NCI-H526 treated with DMSO at 0.1 percent for 48 hours (cell line): ENCODE measurements at places on chromosomes 16 and 17.

GRCh38 chr16:17211797-17212196 is 259.0 kb downstream of the XYLT1 start:
- no peak for DNase-seq

GRCh38 chr16:11393366-11393765 is 48.1 kb downstream of the RMI2 start:
- DNase-seq = no peak

GRCh38 chr16:27790546-27791403 is 240.8 kb downstream of the KATNIP start:
- DNase-seq = no peak

GRCh38 chr16:4428500-4428899 is 2.8 kb downstream of the DNAJA3 start:
- no peak for DNase-seq

- no peak for DNase-seq
Observed at GRCh38 chr16:49883076-49884014, 27.4 kb upstream of the ZNF423 start.

- no peak for DNase-seq
Observed at GRCh38 chr16:5478036-5478435, 380.4 kb upstream of the EEF2KMT start.

DNA sequence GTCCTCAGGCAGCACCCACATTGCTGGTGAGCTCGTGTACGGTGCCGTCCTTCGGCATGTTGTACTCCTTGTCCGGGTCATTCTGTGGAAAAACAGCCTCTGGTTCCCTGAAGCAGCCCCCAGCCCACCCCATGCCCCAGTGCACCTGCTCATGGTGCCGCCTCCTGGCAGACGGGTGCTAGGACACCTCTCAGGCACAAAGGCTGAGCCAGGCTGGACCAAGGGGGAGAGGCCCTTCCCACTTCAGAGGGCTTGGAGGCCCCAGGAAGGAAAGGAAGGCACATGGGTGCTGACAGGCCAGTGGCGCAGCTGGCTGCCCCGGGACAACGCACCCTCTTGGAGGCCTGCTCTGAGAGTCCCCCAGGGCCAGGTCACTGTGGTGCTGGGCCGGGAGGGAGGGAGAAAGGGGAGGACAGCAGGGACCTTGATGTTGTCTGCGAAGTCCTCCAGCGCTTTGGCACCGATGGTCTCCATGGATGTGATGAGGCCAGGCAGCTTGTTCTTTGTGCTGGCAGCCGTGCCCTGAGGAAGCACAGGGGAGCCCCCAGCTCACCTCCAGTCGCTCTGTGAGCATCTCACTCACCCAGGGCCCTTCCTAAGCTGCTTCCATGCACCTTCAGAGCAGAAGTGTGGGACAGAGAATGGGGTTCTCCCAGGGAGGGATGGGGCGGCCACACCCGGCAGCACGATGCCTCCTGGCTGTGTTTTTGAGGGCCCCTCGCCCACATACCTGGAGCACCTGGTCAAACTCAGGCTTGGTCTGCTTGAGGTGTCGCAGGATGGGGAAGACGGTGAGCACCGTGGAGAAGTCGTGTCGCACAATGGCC is 9.3 kb downstream of the ZACN start:
- DNase-seq = no peak

GRCh38 chr17:44972953-44973352 is 4.8 kb upstream of the C1QL1 start:
- no peak for DNase-seq

DNA sequence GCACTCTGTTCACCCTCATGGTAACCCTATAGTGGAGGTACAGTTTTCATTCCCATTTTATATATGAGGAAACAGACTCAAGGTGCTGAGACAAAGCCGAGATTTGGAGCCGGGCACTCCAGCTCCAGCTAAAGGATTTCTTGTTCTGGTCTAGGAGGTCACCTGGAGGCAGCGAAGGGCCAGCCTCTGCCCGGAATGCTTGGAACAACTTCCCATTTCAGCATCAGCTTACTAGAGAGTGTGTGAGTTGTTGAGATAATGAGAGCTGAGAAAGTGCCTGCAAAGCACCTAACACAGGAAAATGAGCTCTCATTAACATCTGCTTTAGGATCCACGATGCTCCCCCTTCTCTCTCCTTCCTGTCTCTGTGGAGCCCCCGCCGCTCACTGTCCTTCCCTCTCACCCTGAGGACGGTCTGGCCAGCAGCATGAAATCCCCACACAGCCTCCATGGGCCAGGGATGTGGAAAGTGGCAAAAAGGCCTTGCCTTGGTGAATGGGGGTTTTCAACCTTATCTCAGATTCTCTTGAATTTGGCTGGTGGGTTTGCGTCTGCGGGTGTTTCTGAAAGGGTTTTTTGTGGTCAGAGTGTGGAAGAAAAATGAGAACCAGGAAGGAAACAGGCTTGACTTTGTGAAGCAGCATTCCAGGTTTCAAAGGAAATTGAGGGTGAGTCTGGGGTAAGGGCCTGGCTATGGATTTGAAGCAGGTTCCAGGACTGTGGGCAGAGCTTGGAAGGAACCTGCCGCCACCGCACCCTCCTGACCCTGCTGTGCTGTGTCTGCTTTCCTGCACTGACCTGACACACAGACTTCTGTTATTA is 178.7 kb downstream of the FOXL1 start:
- DNase-seq = no peak

- DNase-seq = peak; percentile 7
Observed at GRCh38 chr17:67628580-67629013, 89.1 kb upstream of the NOL11 start.

GRCh38 chr16:72561-73548 is at the start of gene RHBDF1:
TSS of gene RHBDF1 (minus strand) at chr16:72631. CDS start at chr16:65015, 7,616 bp downstream.
- DNase-seq = no peak

DNA sequence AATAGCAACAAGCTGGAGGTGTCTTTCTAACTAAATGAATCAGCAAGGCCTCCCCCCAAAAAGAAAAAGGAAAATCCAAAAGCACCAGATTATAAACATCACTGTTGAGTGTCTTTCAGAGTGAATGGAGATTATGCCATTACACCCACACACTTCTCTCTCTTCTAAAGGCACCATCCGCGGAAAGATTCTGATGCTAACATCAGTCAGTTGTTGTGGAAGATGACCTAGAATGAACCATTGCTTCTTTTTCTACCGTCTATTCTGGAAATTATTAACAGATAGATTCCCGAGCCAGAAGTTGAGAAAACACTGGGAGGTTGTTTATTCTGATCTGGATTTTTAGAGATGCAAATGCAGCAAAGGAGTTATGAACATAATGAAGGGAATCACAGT is 60.9 kb upstream of the FAM20A start:
- DNase-seq = no peak

DNA sequence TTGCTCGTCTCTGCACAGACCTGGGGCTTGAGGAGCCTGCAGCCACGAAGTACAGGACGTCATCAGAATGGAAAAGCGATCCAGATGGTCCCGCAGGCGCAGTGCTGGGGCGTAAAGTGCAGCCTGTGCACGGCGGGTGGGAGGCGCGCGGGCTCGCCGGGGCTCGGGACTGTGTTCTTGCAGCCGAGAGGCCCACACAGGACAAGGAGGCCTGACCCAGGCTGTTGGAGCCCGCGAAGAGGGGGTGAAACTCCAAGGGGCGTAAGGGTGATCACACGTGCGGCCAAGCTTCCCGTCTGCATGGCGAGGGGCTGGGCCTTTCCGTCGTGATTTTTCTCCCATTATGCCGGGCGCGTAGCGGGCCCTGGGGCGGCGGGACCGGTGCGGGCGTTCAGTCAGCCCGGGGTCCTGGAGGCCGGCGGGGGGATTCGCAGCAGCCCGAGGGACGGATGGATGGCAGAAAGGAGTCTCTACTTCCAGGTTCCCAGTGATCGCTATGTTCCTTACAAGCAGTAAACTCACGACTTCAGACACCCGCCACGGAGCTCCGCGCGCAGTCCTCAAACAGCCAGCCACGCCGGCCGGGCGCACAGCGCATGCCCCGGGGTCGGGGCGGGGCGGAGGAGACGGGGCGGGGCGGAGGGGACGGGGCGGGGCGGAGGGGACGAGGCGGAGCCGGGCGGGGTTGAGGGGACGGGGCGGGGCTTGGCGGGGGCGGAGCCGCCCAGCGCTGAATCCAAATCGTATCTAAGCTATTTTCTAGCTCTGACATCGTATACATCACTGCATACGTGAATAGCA is 141.0 kb upstream of the KCNJ18 start:
- peak; percentile 37 for DNase-seq

- no peak for DNase-seq
Observed at GRCh38 chr16:84680165-84680842, 19.5 kb upstream of the USP10 start.

GRCh38 chr16:4338125-4338582 is 13.0 kb downstream of the PAM16 start:
- no peak for DNase-seq

DNA sequence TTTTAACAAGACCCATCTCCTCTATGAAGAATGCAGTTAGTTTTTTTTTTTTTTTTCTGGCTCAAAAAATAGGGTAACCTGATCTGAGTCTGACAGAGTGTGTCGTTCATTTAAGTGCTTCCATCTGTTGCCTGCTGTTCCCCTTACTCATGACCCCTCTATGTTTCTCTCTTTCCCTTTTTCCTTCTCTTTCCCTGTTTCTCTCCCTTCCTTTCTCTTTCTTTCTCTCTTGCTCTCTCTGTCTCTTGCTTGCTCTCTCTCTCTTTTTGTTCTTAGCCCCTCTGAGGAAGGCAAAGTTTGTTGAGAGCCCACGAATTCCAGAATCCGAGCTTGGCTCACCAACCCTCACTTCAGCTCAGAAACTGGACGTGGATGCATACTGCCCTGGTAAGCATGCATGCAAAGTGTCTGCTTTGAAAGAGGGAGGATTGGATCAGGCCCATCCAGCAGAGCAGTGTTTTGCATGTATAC is 185.0 kb downstream of the TANC2 start:
- DNase-seq = peak; percentile 90

- no peak for DNase-seq
Observed at GRCh38 chr17:5373112-5373511, 46.4 kb downstream of the NUP88 start.

DNA sequence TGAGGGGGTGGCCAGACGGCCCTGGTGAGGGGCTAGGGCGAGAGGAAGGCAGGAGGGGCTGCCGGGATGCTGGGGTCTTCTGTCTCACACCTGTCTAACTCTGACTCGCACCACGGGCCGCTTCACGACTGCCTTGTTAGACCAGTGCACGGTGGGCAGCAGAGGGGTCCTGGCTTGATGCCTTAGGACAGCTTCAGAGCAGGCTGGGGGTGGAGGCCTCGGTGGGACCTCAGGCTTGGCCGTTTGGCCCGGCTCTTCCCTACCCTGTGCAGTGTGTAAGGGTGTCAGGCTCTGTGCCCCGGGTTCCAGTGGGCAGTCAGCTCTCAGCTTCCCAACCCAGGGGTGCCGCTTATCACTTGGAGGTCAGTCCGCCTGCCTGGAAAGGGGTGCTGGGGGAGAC is 100.7 kb downstream of the OR1D5 start:
- no peak for DNase-seq
